ENCODE measurements at places on chromosomes 7 and 10.

DNA sequence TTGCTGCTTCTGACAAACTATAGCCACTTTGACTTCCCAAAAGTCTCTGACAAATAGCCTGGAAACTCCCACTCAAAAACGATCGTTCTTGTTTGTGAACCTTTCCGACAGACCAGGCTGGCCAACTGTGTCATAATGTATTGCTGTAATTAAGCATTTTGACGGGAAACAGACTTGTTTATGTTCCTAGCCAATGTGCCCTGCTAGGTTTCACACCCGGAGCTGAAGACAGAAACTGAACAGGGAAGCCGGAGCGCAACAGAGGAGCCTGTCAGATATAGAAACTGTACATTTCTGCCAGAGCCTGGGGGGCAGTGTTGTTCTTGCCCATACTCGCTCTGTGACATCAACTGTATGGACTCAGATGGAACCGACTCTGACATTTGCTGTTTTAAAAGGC lies 55.3 kb upstream of the C7orf33 start:
- DNase-seq: no peak

- DNase-seq: no peak
Observed at GRCh38 chr10:70122742-70123141, 9.9 kb downstream of the AIFM2 start.

- DNase-seq: no peak
Observed at GRCh38 chr10:50508315-50509051, 115.3 kb downstream of the SGMS1 start.

GRCh38 chr10:91610444-91610843 lies 22.4 kb downstream of the PPP1R3C start:
- no peak for DNase-seq

DNA sequence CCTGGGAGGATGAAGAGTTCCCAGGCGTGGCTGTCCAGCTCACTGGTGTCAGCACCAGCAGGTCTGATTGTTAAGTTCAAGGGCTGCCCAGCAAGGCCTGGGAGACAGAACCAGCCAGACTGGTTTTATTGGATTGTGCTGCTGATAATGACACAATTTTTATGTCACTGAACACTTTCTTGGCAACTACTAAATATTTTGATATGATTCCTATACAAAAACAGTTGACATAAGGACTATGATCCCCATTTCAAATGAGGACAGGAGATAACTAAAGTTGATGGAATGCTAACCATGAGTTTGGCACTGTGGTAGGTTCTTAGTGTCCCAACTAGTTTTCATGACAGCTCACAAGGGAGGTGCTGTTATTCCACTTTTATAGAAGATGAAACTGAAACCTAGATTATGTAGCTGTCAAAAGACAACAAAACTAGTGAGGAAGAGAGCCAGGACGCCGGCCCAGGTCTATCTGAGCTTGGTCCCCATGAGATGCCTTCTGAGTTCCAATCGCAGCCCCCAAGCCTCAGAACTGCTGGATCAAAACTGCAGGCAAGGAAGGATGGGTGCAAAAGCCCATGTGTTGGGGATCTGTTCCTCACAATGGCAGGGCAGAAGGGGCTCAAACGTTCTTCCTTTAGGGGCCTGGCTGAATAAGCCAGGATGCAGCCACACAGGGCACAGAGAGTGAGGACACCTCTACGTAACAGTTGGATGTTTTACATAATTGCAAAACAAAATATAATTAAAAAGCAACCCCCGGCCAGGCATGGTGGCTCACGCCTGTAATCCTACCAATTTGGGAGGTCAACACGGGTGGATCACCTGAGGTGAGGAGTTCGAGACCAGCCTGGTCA lies 52.8 kb downstream of the COBL start:
- DNase-seq: no peak

DNA sequence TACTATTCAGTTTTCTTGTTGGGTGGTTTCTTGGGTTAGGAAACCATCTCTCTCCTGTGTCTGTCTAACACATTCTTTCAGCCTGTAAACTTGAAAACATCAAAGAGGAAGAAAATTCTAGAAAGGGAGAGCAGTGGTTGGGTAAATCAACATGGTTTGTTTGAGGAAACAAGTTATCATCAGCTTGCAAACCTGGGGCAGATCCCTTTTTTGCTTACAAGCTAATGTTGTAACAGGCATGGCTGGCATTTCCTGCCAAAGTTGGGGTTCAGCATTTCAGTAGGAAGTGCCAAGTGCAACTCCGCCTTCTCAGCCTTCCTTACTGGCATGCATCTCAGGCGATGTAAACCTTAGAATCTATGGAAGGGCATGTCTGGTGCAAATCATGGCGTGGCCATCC lies 112.6 kb downstream of the EEPD1 start:
- no peak for DNase-seq

DNA sequence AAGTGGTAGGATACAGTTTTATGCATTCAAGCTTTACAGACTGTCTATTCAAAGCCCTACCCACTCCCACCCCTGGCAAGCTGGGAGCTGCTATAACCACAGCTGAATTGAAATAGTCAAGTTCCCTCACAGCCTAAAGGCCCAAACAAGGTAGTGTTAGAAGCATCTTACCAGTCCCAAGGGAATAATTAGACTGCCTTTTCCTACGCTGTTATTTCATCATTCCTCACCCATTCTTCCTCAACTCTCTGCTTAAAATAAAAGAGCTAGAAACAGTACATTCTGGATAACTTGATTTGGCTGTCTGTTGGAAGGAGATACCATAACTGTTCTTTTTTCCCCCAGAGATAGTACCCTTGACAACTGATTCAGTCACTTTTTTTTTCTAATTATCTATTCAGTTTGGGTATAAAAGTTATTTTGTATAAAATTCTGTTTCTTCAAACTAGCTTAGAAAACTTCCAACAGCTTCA lies 54.0 kb downstream of the RAPGEF5 start:
- no peak for DNase-seq

- no peak for DNase-seq
Observed at GRCh38 chr10:87775766-87776165, 42.3 kb downstream of the ATAD1 start.

GRCh38 chr10:97974526-97975525 lies 55.6 kb downstream of the CRTAC1 start:
- DNase-seq: no peak

GRCh38 chr7:26843705-26844104 lies 20.7 kb downstream of the SKAP2 start:
- no peak for DNase-seq

DNA sequence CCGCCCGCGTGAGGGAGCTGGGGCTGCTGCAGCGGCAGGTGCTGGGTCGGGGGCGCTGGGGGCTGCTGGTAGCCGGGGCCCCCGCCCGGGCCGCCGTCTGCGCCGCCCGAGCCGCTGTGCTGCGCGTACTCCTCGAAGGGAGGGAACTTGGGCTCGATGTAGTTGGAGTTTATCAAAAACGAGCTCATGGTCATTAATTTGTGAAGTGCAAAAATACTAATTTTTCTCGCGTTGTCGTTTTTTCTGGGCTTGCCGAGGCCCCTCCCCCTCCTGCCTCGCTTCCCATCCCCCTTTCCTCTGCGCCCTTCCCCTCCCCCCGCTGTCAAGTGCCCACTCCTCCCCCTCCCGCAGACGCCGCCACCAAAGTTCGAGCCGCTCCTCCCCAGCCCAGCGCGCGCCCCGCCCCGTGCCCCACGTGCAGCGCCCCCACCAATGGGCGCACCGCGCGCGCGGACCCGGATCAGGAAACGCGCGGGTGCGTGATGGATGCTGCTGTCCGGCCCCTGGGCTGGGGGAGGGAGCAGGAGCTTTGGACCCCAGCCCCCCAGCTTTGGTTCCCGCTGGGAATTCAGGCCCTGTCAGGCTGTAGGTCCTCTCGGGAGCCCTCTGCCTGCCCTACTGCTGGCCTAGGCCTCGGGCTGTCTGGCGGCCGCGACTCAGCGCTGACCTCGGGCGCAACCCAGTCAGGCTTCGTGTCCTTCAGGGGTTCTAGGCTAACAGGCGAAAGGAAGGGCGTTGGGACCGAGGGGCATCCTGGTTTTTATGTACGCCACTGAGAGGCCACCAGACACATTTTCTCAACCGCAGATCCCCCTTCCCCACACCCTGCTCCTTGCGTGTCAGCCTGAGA lies at the start of gene HOXA4:
HOXA4 (minus strand) TSS at position 218 of the 850 bp plus-strand sequence; CDS start at position 194, 24 bp downstream.
- no peak for DNase-seq

DNA sequence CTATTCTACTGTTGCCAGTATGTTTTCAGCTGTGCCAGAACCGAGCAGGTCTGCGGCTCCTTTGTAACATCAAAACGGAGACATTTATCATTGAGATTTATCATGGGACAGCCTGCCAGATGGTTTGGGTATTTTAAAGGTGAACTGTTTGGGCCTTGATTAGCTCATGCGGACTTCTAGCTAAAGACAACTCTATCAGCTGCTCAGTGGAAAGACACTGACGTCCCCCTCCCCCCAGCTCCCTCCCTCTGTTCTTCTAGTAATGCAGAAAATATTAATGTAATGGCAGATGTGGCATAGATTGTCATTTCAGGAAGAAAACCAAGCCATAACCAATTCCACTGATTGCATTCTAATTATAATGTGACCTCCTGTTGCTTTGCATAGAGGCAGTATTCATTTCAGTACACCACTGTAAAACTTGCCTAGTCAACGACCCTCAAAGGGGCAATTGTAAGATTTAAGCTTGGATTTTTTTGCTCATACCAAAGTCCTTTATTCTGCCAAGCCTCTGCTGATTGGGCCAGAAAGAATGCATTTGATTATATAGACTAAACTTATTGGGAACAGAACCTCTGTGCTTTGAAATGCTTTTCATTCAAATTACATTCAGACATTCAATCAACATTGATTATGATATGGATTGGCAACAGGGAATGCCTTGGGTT lies 966.8 kb downstream of the LRMDA start:
- no peak for DNase-seq

DNA sequence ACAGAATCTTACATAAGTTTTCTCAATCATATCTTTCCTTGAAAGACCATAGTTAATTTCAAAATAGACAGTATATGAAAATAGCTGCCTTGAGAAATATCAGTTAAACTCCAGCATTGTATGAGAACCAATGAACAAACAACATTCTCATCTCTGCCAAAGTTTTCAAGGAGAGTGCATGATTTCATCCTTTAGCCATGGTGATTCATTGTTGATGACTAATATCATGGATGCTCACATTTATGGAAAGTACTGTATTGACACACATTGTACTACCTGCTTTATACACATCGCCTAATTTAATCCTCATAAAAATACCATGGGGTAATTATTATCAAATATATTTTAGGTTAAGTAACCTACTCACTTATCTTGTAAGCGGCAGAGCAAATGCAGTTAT lies 250.3 kb downstream of the CNTNAP2 start:
- DNase-seq: no peak

DNA sequence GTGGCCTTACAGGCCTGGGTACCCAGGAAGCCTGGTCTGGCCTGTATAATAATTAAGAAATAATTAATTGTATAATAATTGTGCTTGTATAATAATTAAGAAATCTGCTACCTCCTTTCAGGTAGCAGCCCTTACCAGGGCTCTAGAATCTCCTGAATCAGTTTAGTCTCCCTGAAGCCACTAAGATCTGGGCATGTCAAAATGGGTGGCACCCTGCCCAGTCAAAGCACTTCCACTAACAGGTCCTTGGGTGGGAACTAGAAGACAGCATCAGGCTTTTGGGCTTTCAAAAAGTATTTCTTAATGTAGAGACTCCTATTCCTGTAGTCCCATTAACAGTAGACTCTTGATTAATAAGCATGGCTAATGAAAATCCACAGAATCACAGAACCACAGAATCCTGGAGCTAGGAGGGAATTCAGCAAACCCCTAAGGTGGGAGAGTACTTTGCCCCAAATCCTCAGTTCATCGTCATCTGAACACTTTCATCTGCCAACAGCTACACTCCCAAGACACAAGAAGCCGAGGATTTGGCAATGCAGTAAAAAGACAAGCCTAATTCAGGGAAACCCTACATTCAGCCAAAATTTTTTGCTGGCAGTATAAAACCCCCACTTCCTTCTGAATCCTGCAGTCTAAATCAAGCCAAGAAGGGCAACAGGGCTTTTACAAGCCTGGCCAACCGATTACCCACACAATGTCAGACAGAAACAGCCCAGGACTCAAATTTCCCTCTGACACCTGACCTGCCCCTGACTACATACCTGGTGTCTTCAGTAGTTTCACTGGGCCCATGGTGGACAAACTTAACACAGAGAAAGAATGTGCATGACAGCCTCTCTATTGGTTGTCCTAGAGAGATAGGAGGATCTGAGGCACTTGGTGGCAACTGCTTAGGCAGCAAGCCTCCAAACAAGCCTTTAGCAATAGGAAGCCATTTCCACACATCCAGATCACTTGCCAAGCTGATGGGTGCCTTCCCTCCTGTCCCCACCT lies 5.9 kb upstream of the IL6 start:
- DNase-seq: no peak

DNA sequence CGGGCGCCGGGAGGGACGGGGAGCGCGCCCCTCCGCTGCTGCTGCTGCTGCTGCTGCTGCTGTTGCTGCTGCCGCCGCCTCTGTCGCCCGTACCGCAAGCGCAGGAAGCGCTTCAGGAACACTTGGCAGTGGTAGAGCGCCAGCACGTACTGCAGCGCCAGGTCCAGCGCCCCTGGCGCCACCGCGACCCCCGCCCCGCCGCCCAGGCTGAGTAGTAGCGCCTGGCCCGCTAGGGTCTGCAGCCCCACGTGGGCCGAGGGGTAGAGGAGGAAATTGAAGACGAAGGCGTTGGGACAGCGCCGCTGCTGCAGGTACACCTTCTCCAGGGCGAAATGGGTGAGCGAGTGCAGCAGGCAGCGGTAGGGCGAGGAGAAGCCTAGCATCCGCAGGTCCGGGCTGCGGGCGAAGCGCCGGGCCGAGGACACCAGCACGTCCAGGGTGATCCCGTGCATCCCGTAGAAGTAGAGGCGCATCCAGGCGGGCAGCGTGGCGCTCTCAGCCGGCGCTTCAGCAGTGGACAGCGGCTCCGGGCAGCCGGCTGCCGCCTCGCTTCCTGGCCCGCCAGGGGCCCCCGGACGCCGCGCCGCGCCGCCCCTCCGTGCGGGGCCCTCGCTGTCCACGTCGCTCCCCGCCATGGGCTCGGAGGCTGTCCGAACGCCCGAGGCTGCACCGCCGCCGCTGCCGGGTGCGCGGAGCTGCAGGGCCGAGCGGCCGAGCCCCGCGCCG lies at the start of gene TMEM229A:
TMEM229A (minus strand) TSS at position 699 of the 726 bp plus-strand sequence; CDS start at position 635, 64 bp downstream.
- peak; percentile 58 for DNase-seq

DNA sequence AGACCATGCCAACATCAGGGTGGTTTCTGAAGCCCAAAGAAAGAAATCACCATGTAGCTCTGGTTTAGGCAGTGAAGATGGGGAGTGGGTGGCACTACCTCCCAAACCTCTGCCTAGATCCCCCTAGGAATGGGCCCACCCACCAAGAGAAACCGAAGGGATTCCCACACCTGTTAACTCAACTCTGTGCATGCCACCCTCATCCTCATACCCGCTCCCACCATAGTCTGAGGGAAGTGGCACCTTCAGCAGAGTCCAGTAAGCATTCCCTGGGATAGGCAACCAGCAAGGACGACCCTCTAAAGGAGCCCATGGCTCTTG lies 1.7 kb upstream of the PLXNA4 start:
- DNase-seq: no peak

- DNase-seq: no peak
Observed at GRCh38 chr7:84188786-84189405, 5.7 kb downstream of the SEMA3A start.

GRCh38 chr10:1158066-1158465 lies 101.9 kb downstream of the WDR37 start:
- DNase-seq: no peak
